ENCODE measurements at places on chromosomes 13 and 19. TPM values are rescaled to one million over a fixed set of nuclear protein-coding genes. Genes with fewer than 3 reads are reported as not detected.
A peak's percentile ranks its signal among the peaks of the same experiment; 100 is the strongest.

DNA sequence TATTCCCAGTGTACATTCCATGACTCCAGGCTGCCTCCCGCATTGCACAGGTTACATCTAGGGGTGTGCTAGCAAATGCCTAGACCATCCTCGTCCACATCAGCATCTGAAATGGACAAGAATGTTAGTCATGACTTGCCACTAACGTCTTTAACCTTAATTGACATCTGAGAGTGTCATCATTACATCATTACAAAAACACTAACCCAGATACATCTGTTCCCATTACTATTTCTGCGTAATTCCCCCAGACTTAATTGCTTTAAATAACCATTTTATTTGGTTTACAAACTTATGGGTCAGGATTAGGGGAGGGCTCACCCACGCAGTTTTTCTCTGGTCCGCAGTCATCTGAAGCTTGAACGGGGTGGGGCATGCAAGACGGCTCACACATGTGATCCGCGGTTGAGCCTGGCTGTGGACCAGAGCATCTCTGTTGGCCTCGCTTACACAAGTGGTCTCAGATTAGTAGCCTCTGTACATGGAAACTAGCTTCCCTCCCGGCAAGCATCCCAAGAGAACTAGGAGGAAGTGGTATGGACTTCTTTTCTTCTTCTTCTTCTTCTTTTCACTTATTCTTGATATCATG is 15.9 kb downstream of the KL start:
- H3K4me3 ChIP-seq, result no peak overlapping the region
- no peak overlapping the region for H3K27ac ChIP-seq
- no peaks in the 10 kb centered on the region for H3K36me3 ChIP-seq
- H3K4me1 ChIP-seq, result peaks cover 6% of the 10 kb centered on the region
- DNase-seq, result no peak

DNA sequence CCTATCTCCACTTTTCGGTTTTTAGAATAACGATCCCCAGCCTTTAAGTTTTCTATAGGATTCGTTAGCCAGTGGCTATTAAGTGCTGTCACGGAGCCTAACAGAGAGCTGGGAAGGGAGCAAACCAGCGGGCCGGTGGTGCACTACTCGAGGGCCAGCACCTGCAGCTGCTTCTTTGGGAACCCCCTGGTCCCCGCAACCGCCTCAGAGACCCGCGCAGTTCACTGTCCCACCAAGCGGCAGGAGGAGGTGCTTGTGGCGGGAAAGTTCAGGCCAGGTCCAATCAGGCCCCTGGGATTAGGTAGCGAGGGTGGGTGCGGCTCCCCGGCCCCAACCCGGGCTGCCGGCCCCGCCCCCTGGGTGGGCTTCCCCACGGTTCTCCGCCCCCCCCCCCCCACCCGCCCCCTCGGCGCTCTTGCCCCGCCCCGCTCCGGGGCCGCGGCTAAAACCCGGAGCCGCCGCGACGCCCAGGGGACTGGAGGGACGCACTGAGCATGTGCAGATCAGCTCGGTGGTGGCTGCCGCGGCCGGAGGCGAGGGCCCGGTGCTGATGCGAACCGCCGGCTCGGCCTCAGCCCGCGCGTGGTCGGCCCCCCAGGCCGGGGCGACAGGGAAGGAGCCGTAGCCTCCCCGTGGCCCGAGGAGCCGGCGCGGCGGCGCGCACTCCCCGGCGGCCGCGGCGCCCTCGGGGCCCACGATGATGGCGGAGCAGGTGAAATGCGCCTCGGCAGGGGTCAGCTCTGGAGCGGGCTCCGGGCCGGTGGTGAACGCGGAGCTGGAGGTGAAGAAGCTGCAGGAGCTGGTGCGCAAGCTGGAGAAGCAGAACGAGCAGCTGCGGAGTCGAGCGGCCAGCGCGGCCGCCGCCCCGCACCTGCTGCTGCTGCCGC is at the start of gene SLAIN1:
TSS of gene SLAIN1 (plus strand) at position 471 of the 887 bp plus-strand sequence. CDS start at position 698, 227 bp downstream.
- H3K36me3 ChIP-seq, result no peaks in the 10 kb centered on the region
- H3K4me3 ChIP-seq, result peak within 1 kb of the TSS; percentile 90
- H3K4me1 ChIP-seq, result peaks cover 38% of the 10 kb centered on the region
- H3K27me3 ChIP-seq, result no peaks in the 10 kb centered on the region
- peak; percentile 84 for DNase-seq

- no peak overlapping the region for H3K4me3 ChIP-seq
- DNase-seq, result no peak
- H3K27me3 ChIP-seq, result peaks cover 8% of the 10 kb centered on the region
- no peaks in the 10 kb centered on the region for H3K4me1 ChIP-seq
- no peak overlapping the region for H3K27ac ChIP-seq
These were observed 8.3 kb downstream of the IGLON5 start for GRCh38 chr19:51319649-51320279.

GRCh38 chr19:40612831-40613689 is 11.9 kb downstream of the LTBP4 start:
- H3K36me3 ChIP-seq, result no peaks in the 10 kb centered on the region
- H3K4me1 ChIP-seq, result peaks cover 76% of the 10 kb centered on the region
- H3K4me3 ChIP-seq, result peak overlapping the region; percentile 85
- DNase-seq, result peak; percentile 56

DNA sequence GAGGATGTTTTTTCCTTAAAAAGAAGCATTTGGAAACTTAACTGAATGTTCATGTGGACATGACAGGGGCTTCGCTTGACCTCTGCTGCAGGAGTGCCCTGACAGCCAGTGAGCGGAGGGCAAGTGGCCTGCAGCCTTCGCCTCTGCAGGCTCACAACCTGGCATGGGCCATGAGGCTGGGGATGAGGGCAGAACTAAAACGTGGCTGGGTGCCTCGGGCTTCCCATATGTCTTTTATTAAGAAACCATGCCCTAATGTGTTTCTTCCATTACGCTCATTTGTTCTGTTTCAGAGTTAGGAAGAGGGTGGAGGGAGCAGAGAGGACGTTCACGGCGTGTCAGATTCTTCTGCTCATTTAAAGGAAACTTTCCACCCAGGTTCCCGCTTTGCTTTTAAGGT is 2.9 kb downstream of the ARHGEF7 start:
- H3K4me3 ChIP-seq, result no peak overlapping the region
- no peaks in the 10 kb centered on the region for H3K36me3 ChIP-seq
- H3K4me1 ChIP-seq, result peaks cover 13% of the 10 kb centered on the region
- no peak for DNase-seq
- H3K27ac ChIP-seq, result no peak overlapping the region
- H3K27me3 ChIP-seq, result peaks cover 15% of the 10 kb centered on the region

- H3K4me3 ChIP-seq, result no peak overlapping the region
- H3K36me3 ChIP-seq, result no peaks in the 10 kb centered on the region
- no peak overlapping the region for H3K27ac ChIP-seq
- no peak for DNase-seq
These were observed 60.2 kb downstream of the ITGBL1 start for GRCh38 chr13:101512650-101513049.

- H3K36me3 ChIP-seq, result no peaks in the 10 kb centered on the region
- H3K4me3 ChIP-seq, result no peak overlapping the region
- no peak for DNase-seq
- no peaks in the 10 kb centered on the region for H3K4me1 ChIP-seq
- no peaks in the 10 kb centered on the region for H3K27me3 ChIP-seq
- no peak overlapping the region for H3K27ac ChIP-seq
These were observed 96.9 kb upstream of the OXGR1 start for GRCh38 chr13:97091196-97091595.

GRCh38 chr19:4095488-4095844 is 28.5 kb downstream of the MAP2K2 start:
- H3K4me1 ChIP-seq, result no peaks in the 10 kb centered on the region
- H3K27ac ChIP-seq, result no peak overlapping the region
- no peak for DNase-seq
- H3K27me3 ChIP-seq, result no peaks in the 10 kb centered on the region
- H3K36me3 ChIP-seq, result peaks cover 11% of the 10 kb centered on the region

DNA sequence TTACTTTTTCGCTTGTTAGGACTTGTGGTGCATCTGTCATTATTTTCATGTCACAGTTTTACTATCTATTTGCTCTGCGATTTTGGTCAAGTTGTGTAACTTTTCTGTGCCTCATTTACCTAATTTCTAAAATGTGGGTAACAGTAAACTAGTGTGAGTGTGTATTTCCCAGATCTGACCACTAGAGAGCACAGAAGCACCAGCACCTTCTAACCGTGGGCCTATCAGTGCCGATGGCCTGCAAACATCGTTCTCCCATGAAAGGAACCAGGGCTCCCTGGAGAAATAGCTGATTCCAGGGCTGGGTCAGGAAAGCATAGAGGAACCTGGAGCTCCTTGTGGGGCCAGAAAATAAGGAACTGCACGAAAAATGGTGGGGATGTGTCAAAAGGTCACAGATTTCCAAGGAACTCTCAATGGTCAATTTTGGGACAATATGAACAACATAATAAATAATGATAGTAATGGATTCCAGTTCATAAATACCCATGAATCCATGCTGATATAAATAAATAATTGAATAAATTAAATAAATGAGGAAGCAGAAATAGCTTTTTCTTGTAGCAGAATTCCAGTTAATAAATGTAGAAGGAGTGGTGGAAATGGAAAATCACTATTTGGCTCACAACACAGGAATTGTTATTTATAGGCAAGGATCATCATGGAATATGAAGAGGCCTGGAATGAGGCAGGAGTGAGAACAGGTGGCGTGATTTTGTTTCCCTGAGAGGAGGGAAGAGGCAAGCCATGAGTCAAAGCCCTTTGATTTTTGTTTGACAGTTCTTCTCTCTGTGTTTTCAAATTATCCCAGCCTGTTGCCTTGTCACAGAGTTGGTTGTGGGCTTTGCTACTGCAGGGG is 31.1 kb downstream of the CEACAM8 start:
- no peak overlapping the region for H3K4me3 ChIP-seq
- no peak overlapping the region for H3K27ac ChIP-seq
- H3K36me3 ChIP-seq, result no peaks in the 10 kb centered on the region
- DNase-seq, result no peak
- H3K27me3 ChIP-seq, result no peaks in the 10 kb centered on the region

DNA sequence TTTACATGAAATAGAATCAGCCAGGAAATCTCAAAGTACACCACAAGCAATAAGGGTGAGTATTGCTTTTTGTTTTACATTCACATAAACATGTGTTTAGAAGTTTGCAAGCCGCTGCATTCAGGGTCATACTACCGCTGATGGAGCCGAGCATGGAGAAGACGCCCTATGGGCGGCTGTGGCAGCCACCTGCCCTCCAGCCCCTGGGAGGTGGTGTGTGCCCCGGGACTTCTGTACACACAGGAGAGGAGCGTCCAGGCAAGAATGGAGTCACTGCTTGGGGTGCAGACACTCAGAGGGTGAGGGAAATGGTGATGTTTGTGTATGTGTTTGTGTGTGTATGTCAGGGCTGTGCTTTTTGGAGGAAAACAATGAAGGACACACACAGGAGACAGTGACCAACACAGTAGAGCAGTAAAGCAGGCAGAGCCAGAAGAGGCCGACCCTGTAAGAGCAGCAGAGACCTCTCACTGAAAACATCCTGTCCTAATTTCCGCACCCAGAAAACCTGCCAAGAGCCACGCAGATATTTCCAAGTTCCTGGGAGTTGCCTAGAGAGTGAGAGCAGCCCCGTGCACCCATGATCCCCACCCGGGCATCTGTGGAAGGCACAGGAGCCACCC is 108.1 kb upstream of the GJB6 start:
- no peaks in the 10 kb centered on the region for H3K36me3 ChIP-seq
- no peak for DNase-seq

- H3K27ac ChIP-seq, result no peak overlapping the region
- no peaks in the 10 kb centered on the region for H3K36me3 ChIP-seq
- no peaks in the 10 kb centered on the region for H3K27me3 ChIP-seq
- H3K4me3 ChIP-seq, result no peak overlapping the region
- H3K4me1 ChIP-seq, result no peaks in the 10 kb centered on the region
These were observed 155.3 kb downstream of the KCNRG start for GRCh38 chr13:50170447-50171037.

GRCh38 chr19:16259385-16260159 is 61.9 kb downstream of the AP1M1 start:
- peaks cover 59% of the 10 kb centered on the region for H3K4me1 ChIP-seq
- no peaks in the 10 kb centered on the region for H3K36me3 ChIP-seq
- H3K27ac ChIP-seq, result no peak overlapping the region
- no peak overlapping the region for H3K4me3 ChIP-seq

DNA sequence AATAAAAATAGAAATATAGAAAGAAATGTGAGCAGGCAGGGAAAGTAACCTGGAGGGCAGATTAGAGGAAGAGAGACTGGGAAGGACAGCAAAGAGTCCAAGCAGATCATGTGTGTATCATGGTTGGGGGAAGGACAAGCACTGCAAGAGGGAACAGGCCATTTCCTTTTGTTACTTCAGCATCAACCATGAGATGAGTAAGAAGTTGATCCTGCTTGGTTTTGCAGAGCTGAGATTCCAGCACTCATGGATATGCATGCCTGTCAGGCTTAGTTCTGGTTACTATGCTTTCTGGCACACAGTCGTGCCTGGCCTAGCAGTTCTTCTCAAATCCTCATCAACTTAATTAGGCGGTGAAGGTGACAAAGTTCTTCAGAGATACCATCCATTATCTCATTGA is 18.1 kb downstream of the NALCN start:
- H3K36me3 ChIP-seq, result no peaks in the 10 kb centered on the region
- DNase-seq, result no peak
- H3K4me3 ChIP-seq, result no peak overlapping the region
- H3K27ac ChIP-seq, result no peak overlapping the region
- no peaks in the 10 kb centered on the region for H3K4me1 ChIP-seq

DNA sequence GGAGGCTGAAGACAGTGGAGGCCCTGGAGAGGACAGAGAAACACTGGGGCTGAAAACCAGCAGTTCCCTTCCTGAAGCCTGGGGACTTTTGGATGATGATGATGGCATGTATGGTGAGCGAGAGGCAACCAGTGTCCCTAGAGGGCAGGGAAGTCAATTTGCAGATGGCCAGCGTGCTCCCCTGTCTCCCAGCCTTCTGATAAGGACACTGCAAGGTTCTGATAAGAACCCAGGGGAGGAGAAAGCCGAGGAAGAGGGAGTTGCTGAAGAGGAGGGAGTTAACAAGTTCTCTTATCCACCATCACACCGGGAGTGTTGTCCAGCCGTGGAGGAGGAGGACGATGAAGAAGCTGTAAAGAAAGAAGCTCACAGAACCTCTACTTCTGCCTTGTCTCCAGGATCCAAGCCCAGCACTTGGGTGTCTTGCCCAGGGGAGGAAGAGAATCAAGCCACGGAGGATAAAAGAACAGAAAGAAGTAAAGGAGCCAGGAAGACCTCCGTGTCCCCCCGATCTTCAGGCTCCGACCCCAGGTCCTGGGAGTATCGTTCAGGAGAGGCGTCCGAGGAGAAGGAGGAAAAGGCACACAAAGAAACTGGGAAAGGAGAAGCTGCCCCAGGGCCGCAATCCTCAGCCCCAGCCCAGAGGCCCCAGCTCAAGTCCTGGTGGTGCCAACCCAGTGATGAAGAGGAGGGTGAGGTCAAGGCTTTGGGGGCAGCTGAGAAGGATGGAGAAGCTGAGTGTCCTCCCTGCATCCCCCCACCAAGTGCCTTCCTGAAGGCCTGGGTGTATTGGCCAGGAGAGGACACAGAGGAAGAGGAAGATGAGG is 1.5 kb downstream of the PPP1R15A start:
- H3K4me1 ChIP-seq, result peaks cover 36% of the 10 kb centered on the region
- H3K27me3 ChIP-seq, result no peaks in the 10 kb centered on the region
- peak overlapping the region; percentile 100 for H3K27ac ChIP-seq
- H3K4me3 ChIP-seq, result peak overlapping the region; percentile 52
- H3K36me3 ChIP-seq, result peaks cover 8% of the 10 kb centered on the region

ACER1 gene
- 1.1 TPM for polyA plus RNA-seq

RFPL4A gene
- not detected for polyA plus RNA-seq

SMIM44 gene
- polyA plus RNA-seq, result not detected

TTYH1 gene
- not detected for polyA plus RNA-seq

SETDB2 gene
- 11.0 TPM for polyA plus RNA-seq

Data from CD4-positive, alpha-beta memory T cell (primary cell).